NCI-H2227 treated with DMSO at 0.1 percent for 48 hours (cell line): ENCODE measurements at places on chromosomes 6 and 20.

DNA sequence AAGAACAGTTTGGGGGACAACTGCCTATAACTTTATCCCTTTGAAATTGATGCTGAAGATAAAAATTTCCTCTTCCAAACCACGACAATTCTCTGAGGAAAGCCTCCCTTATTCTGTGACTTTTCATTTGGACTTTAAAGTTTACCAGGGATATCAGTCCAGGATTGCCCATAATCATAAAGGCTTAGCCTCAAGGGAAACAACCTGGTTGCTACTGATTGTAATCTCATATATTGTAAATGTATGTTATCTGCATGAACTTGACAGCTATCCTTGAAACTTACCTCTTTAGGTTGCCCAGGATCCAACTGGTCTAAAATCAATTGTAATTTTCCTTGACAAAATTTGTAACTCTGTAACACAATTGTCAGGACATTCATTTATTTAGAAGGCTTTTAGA, 23.8 kb downstream of the TBC1D32 start:
- DNase-seq: no peak

DNA sequence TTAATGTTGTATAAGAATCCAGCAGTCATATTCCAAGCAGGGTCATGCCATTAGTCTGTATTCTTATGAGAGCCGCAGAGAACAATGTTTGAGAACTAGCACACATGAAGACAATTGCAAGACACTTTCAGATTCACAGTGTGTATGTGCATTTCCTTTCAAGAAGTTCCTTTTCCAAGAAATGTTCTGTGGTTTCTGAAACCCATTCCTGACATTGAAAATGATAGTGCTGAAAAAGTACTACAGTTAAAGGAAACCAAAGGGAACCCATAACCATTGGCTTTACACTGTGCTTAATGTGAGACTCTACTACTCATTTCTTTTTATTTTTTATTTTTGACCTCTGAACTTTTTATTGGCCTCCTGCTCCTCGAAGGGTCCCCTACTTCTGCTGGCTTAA, 4.2 kb upstream of the CALHM6 start:
- no peak for DNase-seq

- no peak for DNase-seq
Measured at GRCh38 chr20:60071965-60072364, 113.7 kb downstream of the CDH26 start.

GRCh38 chr6:35083507-35083906, 57.6 kb downstream of the TCP11 start:
- DNase-seq: no peak

GRCh38 chr6:109767961-109768360, 76.9 kb downstream of the FIG4 start:
- no peak for DNase-seq

- DNase-seq: no peak
Measured at GRCh38 chr6:17388365-17388764, 5.0 kb upstream of the CAP2 start.

DNA sequence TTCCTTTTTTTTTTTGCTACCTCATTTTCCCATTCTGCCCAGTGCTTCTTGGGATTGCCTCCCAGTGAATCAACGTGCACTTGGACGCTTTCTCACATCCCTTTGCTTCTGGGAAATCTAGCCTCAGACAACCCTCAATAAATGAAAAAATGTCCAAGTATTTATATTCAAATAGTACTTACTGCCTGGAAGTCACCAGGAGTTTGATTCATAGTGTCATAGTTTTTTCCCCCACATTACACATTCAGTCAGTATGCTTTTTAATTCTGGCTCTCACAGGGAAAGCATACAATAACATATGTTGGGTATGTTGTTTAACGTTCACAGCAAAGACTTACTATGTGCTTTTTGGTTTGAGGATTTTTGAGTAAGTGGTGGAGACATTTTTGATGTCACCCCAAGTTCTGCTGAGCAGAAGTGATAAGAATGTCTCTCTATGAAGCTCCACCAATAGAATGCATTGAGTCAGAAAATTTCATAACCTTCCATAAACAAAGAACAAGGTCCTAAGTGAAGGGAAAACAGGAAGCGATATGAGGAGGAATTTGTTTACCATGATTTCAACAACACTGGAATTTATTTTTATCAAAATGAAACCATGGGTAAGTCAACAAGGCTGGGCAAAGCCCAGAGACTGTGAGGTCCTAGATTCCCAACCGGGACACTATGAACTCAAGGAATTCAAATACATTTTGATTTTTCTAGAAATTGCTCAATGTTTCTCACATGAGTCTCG, 301.2 kb upstream of the BMP2 start:
- no peak for DNase-seq

- no peak for DNase-seq
Measured at GRCh38 chr20:50645253-50646068, 45.9 kb downstream of the RIPOR3 start.

GRCh38 chr20:35974256-35974655, 5.9 kb downstream of the CNBD2 start:
- no peak for DNase-seq

DNA sequence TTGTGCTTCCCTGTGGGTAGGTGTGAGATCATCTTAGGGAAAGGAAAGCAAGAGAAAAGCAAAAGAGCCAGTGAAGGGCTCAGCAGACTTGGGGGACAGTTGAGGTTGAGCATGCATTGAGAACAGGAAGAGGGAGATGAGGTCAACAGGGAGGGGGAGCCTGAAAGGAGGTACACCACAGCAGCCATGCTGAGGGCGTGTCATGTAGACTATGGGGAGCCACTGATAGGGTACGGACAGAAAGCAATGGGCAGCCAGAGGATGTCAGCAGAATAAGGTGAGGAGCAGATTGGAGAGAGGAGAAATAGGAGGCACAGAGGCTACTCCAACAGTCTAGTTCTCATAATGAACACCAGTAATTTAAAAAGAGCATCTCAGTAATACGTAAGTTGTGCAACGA, 351.1 kb upstream of the HTR1E start:
- no peak for DNase-seq
